ENCODE measurements at places on chromosomes 6 and 20. TPM values are rescaled to one million over a fixed set of nuclear protein-coding genes. Genes with fewer than 3 reads are reported as not detected.

- peak; percentile 10 for DNase-seq
Observed at GRCh38 chr6:167567142-167568033, 242.5 kb downstream of the TTLL2 start.

GRCh38 chr6:170082067-170082466, 208.8 kb downstream of the DLL1 start:
- DNase-seq: no peak

Gene F13A1
- not detected for total RNA-seq

Gene ZC3H12D
- total RNA-seq: 37.4 TPM

Gene MOCS1
- total RNA-seq: not detected

DNA sequence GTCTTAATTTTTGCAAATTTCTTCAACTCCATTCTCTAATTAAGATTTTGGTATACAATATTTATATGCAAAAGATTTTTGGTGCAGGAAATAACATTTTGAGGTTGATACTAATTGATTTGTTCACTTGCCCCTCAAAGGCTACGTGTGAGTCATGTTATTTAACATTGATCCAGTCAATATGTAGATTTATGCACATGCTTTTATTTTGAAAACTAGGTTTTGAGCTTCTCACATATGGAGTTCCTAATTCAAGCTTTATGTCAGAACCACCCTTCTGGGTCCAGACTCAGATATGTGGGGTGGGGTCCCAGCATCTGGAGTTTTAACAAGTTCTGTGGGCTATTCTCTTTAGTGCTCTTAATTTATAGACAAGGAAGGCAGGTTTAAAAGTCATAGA, 13.8 kb downstream of the UTRN start:
- no peak for DNase-seq

DNA sequence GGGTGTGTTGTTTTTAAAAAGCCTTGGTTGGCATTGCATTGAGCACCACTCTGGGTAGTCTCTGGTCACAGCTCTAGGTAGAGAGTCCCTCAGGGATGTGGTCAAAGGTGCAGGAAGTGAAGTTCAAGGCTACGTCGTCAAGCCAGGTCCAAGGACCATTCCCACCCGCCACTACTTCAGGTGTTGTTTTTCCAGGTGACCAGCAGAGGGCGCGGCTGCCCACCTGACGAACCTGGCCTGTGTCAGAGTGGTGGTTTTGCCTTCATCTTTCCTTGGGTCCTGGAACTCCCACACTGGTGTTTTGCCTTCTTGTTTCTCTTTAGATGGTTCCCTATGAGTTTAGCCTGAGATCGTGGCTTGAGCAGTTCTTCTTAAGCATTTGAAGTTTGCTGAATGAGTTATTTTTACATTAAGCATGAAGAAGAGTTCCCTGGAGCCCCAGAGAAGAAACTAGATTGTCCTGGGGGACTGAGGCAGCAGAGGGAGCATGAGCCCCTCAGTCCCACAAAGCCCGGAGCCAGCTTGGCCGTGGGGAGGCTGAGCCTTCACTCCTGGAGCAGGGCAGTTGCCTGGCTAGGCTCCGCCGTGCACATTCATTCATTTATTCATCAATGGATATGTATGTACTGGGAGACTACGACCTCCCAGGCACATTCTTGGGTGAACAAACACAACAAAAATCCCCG, 5.6 kb upstream of the PHACTR3 start:
- DNase-seq: peak; percentile 34

DNA sequence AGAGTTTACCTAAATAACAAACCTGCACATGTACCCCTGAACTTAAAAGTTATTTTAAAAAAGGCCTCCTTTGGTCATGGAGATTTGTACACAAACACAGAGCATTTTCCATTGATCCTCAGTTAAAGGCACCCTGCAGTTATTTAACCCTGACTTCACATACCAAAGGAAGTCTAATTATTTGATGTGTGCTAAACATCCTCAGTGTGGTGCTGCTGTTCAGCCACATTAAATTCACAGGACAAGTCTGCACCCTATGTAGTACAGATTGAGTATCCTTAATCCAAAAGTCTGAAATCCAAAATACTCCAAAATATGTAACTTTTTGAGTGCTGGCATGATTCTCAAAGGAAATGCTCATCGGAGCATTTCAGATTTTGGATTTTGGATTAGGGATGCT, 21.4 kb downstream of the KCNQ5 start:
- no peak for DNase-seq

Gene ZNF184
- 16.3 TPM for total RNA-seq

DNA sequence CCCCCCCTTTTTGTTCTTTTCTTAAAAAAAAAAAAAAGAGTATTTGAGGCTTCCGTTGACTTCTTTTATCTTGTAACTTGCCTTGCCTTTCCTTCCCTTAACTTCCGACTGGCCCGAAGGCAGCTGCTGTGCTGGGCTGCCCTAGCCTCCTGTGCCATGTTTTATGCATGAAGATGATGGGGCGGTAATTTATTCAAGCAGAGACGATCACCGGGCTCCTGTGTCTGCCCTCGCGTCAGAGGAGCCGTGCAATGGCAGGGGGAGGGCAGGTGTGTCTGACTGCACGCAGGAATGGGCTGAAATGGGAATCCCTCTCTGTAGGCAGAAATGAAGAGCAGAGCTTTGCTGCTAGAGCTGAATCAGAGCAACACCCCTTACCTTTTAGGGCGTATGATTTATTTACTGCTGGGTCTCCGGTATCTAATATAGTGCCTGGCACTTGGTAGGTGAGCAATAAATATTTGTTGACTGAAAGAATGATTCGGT, 106.3 kb upstream of the RIPOR2 start:
- peak; percentile 54 for DNase-seq

GRCh38 chr6:134739299-134740026, 210.4 kb downstream of the ALDH8A1 start:
- DNase-seq: no peak

DNA sequence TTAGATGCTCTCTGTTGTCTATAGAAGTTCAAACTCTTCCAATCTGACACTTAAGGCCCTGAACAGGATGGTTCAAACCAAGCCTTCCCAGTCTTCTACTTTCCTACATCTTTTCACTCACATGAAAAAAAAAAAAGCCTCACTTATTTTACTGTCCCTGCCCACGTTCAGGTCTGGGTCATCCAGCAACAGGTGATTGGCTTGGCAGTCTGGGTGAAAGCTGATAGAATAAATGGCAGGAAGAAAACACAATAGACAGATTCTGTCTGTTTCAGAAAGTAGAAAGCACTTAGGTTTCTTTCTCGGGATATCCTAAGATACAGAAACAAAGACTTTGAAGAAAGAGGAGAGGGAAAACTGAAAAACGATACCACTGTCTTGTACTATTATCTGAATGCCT, 61.8 kb upstream of the HSF2 start:
- no peak for DNase-seq

Gene ZBP1
- 51.9 TPM for total RNA-seq

Gene PPARD
- 23.1 TPM for total RNA-seq

GRCh38 chr6:14664112-14664601, 546.6 kb downstream of the CD83 start:
- peak; percentile 21 for DNase-seq

- no peak for DNase-seq
Observed at GRCh38 chr20:14632906-14633305, 295.5 kb upstream of the FLRT3 start.

- DNase-seq: no peak
Observed at GRCh38 chr6:162063666-162064065, 663.9 kb downstream of the PRKN start.

DNA sequence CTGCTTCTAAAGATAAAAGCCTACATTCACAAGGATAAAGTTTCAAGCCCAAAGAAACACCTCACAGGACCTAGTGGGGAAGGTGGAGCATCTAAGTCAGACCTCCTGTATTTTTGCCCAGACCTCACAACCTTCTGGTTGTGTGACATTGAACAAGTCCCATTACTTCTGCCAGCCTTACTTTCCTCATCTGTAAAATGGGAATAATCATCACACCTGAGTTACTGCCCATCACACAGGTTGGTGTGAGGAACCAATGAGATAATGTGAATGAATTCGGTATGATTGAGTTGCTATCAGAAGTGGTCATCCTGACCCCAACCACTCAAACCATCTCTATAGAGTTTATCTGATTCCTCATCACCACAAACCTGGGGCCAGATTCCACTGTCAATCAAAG, 11.1 kb upstream of the SLC22A23 start:
- no peak for DNase-seq

Gene ADGB
- total RNA-seq: not detected

DNA sequence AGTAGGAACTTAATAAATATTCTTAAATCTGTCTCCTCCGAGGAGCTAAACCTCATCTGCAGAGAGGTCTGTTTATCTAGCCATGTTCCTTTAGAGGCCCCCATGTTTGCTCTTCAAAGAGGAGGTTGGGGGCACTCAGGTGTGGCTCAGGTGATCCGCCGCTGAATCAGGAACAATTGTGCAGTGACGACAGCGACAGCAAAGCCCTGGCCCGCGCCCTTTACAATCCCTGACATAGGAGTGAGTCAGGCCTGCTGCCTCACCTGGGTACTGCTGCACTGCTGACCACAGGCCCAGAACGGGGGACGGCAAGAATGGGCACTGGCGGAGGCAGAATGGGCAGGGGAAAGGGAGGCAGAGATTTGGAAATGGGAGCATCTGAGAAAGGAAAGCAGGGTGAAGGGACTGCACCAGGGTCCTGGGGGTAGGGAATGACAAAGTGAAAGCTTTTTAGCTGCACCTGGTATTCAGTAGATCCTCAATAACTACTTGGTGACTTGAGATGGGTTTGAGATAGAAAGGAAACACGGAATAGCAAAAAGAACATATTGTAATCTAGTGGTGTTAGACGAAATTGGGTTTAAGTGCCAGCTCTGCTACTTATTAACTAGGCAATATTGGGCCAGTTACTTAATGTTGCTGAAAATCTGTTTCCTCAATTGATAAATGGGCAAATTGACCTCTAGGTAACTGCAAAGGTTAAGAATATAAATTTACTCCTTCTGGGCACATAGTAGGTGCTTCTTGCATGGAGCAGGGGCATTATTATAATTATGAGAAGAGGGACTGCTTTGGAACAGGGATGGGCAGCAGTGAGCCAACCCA, 5.4 kb upstream of the IER3 start:
- no peak for DNase-seq

- DNase-seq: no peak
Observed at GRCh38 chr20:17681726-17682102, 328 bp downstream of the RRBP1 start.

DNA sequence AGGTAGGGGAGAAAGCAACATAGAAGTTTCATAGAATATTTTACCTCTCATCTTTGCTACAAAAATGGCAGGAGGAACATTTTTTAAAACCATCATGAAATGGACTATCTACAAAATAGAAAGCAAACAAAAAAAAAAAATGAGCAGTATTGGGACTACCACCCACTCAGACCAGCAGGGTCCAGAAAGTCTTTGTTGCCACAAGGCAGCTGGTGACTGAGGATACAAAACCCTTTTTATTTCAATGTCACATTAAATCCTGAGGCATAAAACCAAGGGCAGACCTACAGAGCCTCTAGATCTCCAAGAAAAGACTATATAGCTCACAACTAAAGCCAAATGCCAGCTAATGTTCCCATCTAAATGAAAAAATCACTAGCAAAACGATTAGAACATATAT, 282.2 kb downstream of the PTPRK start:
- no peak for DNase-seq

DNA sequence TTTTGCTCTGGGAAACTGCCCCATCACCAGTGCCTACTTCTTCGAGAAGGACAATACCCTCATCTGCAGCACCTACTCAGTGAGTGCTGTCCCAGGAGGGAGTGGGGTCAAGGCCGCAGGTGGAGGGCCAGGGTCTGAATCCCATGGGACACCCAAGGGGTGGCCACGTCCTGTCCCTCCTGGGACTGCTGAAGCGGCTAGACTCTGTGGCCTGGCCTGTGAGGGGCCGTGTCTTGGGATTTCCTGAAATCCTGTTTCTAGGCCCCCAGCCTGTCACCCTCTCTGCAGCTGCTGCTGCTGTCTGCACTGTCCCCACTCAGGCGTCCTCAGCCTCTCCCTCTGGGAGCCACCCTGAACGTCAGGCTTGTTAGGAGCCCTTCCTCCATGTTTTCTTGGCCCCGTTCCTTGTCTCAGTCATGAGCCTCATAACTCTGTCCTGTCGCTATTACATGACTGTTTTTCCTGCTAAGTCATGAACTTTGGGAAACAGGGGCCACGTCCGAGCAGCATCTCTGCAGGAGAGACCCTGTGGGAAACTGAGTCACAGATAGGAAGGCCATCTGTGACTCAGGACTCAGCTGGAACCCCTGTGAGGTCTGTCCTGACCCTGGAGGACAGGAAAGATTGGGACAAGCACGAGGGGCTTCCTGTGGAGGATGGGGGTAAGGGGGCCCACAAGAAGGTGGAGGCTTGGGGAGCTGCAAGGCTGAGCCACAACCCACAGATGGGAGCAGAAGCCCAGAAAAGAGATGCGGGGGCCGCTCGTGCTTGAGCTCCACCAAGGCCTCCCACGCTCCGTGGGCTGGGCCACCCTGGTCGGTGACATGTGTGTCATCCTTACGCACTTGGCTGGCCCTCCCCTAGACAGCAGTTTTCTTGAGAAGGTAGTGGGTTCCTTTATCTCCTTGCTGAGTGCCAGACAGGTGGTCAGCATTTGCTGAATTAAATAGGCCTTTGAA, 49.9 kb downstream of the EFCAB8 start:
- no peak for DNase-seq

Gene STX11
- total RNA-seq: 23.8 TPM

Gene TTK
- total RNA-seq: 35.9 TPM

GRCh38 chr6:113920663-113921267, 50.2 kb downstream of the HDAC2 start:
- DNase-seq: peak; percentile 26

Gene ZNF341
- total RNA-seq: 5.8 TPM

DNA sequence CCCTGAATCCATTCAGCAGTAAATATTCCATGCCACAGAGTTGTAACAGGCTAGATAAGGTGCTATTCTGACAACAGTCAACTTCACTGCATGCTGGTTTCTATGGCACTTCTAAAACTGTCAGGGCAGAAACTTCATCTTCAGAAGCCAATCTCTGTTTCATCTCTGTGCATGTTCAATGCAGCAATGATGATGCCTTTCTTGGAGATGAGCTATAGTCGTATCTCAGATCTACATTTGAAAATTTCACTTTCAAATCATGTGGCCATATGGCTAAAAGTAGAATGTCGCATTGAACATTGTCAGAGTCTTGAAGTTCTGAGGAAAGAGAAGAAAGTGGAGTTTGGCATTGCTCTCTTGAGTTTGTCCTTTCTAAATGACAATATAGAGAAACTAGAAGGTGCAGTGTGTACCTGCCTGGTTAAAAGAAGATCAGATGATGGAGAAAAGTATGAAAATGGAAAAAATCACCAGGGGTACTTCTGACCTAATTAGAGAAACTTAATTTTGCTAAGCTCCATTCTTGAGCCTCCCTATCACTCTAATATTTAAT, 49.0 kb upstream of the VSTM2L start:
- no peak for DNase-seq

Data from activated CD4-positive, alpha-beta memory T cell treated with anti-CD3 and anti-CD28 coated beads, Interleukin-2, amount 10 ng/mL, durations not matched to agents 7 days and 5 days (primary cell).